Activated CD4-positive, alpha-beta memory T cell treated with anti-CD3 and anti-CD28 coated beads for 36 hours (primary cell): ENCODE measurements at places on chromosomes 3 and 15. TPM values are rescaled to one million over a fixed set of nuclear protein-coding genes. Genes with fewer than 3 reads are reported as not detected.

- DNase-seq = no peak
Measured at GRCh38 chr15:81660976-81661375, 287.0 kb upstream of the TMC3 start.

DNA sequence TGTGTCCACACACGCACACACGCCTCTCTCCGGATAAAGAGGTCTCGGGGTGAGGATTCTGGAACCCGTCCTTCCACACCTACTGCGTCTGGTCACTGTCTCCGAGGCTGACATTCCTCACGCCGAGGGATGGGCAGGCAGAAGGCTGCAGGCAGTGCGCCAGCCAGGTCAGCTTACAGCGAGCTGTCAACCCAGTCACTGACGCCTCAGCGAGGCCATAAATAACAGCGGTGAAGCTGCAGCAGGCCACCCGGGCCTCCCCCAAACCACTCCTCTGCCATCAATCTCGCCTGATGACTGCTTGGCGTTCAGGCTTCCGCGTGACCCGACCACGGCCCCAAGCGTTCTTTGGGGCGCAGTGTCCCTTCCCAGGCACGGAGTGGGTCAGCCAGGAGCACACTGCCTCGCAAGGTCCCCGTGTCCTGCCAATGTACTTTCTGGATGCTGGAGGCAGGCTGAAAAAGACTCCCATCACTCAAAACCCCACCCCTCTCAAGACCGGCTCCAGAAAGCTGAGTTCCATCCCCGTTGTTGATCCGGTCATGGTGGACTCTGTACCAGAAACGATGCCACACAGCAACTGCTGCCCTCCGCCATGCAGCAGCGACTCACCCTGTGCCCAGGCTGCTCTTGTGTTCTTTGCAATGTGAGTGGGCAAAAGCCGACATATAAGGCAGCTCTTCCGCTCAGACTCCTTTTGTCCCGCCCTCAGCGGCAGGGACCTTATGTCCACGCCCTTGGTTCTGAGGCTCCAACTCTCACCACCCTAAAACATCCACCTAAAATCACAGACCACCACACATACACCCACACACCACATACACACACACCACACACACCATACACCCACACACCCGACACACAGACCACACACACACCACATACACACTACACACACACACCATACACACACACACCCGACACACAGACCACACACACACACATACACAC is 27.1 kb downstream of the CPN2 start:
- DNase-seq = peak; percentile 54

DNA sequence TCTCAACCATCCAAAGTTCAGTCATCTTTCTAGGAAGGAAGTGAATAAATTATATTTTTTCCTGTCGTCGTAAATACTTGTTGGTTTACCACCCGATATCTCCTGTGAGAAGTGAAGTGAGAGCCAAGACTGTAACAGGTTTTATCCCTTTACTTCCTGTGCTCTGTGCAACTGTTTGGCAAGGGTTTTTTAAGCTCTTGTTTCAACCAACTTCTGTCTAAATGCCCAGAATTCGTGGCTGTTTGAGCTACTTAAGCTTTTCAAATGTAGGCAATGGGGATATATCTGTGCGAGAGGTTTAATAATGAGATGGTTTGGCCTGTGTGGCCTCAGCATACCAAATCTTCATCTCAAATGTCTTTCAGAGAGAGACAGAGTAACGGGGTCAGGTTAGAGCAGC is 134.7 kb downstream of the LRTM1 start:
- DNase-seq = no peak

- no peak for DNase-seq
Measured at GRCh38 chr15:65521350-65521749, 3.9 kb upstream of the DPP8 start.

GRCh38 chr3:122800706-122801237 is 5.9 kb downstream of the SLC49A4 start:
- DNase-seq = no peak

LCMT2 gene
- 9.1 TPM for total RNA-seq

EPHA6 gene
- not detected for total RNA-seq

NPAP1 gene
- not detected for total RNA-seq

SERINC4 gene
- total RNA-seq = 0.10 TPM
